Activated effector memory CD4-positive, alpha-beta T cell treated with Interleukin-2 at 50 U/mL for 16 hours (primary cell): ENCODE measurements at places on chromosomes 5 and 9.

- DNase-seq: no peak
Observed at GRCh38 chr5:57447658-57448057, 35.0 kb downstream of the ACTBL2 start.

GRCh38 chr5:91384671-91385430 lies 1.7 kb upstream of the ARRDC3 start:
- no peak for DNase-seq

- no peak for DNase-seq
Observed at GRCh38 chr9:110443146-110443865, 105.6 kb upstream of the TXNDC8 start.

DNA sequence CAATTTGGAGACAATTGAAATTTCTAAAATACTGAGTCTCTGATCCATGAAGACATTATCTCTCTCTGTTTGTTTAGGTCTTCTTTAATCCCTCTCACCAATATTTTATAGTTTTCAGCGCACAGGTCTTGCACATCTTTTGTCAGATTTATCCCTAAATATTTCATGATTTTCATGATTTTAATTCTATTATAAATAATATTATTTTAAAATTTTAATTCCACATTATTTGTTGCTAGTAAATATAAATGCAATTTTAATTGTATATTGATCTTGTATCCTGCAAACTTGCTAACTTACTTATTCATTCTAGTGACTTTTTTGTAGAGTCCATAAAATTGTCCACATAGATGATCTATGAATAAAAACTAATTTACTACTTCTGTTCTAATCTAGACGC lies 112.6 kb upstream of the TNPO1 start:
- DNase-seq: no peak

- DNase-seq: no peak
Observed at GRCh38 chr9:3385871-3386270, 139.9 kb downstream of the RFX3 start.
